Spinal cord (tissue), 10 donors: ENCODE measurements at places on chromosomes 7 and 10. TPM values are rescaled to one million over a fixed set of nuclear protein-coding genes. Genes with fewer than 3 reads are reported as not detected.

PTPRN2 gene
- 33.2 TPM for total RNA-seq

HABP2 gene
- total RNA-seq = 0.50 TPM

GTF2IRD1 gene
- 11.7 TPM for total RNA-seq

PSMA2 gene
- 96.9 TPM for total RNA-seq

VTI1A gene
- 42.8 TPM for total RNA-seq

ACTA2 gene
- 97.2 TPM for total RNA-seq

NUTM2A gene
- 1.2 TPM for total RNA-seq

MET gene
- 27.8 TPM for total RNA-seq

PON1 gene
- 0.61 TPM for total RNA-seq

HOGA1 gene
- 4.0 TPM for total RNA-seq

COL13A1 gene
- 11.4 TPM for total RNA-seq

CALD1 gene
- 162 TPM for total RNA-seq

GRID2IP gene
- total RNA-seq = 0.39 TPM

MIOS gene
- total RNA-seq = 60.4 TPM

SLC26A3 gene
- total RNA-seq = not detected

RAPGEF5 gene
- 121 TPM for total RNA-seq

RAB19 gene
- total RNA-seq = 0.44 TPM

AKR1C8 gene
- total RNA-seq = 0.20 TPM

EGR2 gene
- total RNA-seq = 12.0 TPM

MBLAC1 gene
- 4.8 TPM for total RNA-seq
